ENCODE measurements at places on chromosomes 7 and 10.

DNA sequence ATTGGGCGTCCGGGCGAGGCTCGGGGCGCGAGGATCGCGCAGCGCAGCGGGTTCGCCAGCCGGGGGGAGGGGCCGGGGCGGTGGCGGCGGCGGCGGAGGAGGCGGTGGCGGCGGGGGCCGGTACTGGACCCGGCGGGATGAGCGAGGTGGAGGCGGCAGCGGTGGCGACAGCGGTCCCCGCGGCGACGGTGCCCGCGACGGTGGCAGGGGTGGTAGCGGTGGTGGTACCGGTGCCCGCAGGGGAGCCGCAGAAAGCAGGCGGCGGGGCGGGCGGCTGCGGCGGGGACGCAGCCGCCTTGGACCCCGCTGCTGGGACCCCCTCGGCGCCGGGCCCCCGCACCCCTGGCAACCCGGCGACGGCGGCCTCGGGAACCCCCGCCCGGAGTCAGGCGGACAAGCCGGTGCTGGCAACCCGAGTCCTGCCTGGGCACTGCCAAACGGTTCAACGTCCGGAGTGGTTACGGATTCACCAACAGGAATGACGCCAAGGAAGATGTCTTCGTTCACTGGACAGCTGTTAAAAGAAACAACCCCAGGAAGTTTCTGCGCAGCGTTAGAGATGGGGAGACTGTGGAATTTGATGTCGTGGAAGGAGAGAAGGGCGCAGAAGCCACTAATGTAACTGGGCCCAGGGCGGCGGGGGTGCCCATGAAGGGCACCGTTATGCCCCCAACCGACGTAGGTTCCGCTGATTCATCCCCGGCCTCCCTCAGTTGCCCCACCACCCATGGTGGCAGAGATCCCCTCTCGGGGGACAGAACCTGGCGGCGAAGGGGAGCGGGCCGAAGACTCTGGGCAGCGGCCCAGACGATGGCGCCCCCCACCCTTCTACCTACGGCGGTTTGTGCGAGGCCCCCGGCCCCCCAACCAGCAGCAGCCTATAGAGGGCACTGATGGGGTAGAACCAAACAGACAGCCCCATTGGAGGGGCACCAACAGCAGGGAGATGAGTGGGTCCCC, 100.3 kb upstream of the CPXM2 start:
- DNase-seq: no peak

DNA sequence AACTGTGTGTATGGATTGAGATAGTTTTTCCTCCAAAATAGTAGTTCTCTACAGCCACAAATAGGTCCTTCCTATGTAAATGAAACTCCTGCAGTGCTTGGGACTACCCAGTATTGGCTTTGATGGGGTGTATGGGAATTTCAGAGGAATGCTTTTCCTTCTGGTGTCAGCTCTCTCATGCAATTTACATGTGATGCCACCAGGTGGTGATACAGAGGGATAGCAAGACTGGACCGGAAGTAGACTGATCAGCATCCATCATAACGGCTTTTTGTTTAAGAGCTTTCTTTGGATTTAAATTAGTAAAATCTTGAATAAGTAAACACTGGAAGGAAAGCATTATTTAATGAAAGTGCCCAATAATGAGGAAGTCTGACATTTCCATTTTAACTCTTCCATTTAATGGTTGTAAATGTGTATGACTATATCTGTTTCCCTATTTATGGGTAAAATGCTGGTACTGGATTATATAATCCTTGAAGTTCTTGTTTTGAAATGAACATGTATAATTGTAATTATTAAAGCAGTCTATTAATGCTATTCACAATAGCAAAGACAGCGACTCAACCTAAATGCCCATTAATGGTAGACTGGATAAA, 22.7 kb downstream of the DYNC1I1 start:
- no peak for DNase-seq

DNA sequence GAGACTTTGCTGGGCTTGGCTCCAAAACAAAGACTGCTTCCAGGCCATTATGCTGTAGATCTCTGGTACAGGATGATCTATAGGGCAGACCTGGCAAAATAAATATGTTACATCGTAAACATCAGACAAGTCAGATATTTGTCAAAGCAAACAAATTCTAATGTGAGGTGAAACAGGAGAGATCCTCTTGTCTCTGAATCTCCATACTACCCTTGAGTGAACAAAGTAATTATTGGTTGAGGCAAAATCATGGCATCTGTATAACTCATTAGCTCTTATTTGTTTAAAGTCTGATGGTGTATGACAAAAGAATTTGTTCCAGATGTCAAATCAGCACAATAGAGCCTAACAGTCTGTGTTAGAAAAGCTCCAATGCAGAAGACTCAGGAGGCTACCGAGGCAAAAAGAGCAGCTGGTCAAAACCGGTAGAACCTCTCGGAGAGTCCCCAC, 1291.5 kb downstream of the TYW1 start:
- no peak for DNase-seq

- no peak for DNase-seq
Observed at GRCh38 chr7:75652788-75653187, 86.0 kb downstream of the HIP1 start.

DNA sequence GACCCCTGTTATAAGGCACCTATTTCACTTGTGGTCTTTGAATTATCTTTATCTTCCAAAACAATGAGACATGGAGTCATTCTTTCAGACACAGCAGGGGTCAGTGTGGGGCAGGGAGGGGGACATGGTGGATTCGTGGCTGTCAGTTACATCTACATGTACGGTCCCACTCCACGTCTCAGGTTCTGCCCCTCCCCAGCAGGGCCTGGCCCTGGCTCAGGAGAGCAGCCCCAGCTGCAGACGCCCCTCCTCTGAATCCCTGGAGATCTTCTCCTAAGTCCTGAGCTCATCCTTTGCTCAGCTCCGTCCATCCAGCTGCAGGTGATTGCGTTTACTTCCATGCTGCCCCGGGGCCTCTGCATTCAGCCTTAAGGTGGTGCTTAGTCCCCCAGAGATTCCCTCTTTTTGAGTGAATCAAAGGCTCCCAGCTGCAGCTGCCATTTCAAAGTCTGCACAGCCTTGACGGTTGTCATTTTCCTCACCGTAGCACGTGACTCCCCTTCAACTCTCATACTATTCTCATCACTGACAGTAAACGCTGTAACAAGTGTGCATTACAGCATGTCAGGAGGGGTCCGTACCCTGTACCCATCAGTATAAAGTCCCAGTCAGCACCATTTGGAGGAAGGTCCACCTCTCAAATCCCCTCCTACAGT, 113.4 kb upstream of the TCERG1L start:
- no peak for DNase-seq

GRCh38 chr10:95706990-95707389, 13.3 kb upstream of the TCTN3 start:
- no peak for DNase-seq

- no peak for DNase-seq
Observed at GRCh38 chr10:43699516-43699915, 50.8 kb upstream of the ZNF32 start.

DNA sequence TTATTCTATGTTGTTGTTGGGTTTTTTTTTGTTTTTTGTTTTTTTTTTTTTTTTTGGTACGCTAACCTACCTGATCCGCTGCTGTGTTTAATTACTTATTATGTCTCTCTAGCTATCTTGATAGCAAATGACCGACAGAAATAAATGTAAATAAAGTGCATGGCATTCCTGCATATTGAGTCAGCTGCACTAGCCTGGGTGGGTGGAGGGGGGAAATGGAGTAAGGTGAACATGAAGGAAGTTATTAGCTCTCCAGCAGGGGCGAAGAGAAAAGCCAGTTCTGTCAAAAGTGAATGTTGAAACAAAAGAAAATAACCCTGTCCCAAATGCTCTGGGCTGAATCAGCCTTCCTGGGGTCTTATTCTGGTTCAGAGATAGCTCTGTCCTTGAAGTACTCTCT, 210.7 kb upstream of the MDFIC start:
- DNase-seq: no peak

DNA sequence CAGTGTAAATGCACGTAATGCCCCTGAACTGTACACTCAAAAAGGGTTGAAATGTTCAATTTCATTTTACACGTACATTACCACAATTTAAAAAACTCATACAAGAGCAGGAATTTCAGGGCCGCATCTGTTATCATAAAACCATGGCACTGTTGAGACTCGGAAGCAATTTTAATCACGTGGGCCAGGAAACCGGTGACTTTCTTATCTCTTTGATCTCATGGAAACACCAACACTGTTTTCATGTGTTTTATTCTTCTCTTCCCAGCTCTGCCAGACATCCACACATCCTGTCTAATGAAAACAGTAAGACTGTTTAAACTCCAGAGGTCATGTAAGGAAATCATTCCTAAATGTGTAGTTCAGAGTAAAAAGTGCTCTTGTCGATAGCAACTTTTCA, 35.9 kb downstream of the PTPRE start:
- no peak for DNase-seq

DNA sequence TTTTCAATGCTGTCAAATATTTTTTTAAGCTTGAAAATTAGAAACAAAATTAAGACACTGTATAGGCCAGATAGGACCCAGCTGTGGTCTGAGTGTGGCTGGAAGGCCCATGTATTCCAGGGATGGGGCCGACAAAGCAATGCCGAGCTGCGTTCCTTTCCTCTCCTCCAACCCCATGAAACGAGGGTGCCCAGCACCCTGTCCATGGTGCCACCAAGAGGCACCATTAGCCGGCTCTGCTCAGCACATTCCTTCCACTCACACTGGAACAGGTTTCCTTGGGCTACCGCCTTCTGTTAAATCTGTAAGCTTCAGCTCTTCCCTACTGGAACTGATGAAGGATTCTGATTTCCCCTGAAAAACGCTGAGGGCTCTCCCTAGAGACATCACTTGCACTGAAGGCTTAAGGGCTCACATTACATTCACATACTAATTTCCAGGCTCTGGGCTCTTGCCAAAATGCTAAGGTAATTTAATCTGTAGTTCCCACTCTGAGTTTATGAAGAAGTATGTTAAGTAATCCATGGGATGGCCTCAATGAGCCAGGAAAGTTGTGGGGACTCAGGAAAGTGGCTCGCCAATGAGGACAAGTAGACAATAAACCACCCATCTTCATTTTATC, 73.7 kb upstream of the CAMK2B start:
- DNase-seq: no peak

- DNase-seq: no peak
Observed at GRCh38 chr10:62506371-62506770, 132.2 kb downstream of the ZNF365 start.

DNA sequence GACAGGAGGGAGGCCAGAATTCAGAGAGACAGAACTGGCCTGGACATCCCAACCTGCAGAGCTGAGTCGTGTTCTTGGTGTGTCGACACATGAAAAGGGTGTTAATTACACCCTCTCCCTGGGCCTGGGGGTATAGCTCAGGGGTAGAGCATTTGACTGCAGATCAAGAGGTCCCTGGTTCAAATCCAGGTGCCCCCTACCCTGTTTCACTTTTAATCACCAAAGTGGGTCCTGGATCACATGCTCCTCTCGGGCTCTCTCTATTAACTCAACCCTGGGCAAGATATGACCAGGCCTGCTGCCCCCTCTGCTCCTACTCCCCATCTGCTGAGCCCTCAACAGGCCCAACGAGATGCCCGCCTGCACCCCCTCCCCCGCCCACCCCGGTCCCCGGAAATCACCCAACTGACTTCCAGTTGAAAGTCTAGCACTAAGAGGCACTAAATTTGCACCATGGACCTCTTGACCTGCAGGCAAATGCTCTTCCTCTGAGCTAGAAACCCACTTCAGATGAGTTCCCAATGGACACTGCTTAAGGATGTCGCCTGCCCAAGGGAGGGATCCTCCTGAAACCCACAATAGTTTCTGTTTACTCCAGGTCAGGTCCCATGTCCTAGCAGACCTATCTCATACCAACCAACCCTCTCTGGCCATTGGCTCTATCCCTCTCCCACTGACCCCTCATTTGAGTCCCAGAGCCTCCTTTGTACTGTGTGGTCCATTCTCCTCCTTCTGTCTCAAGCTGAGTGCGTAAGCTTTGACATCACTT, 137.6 kb downstream of the ZNF467 start:
- no peak for DNase-seq

GRCh38 chr7:15853832-15854470, 167.5 kb upstream of the MEOX2 start:
- no peak for DNase-seq

DNA sequence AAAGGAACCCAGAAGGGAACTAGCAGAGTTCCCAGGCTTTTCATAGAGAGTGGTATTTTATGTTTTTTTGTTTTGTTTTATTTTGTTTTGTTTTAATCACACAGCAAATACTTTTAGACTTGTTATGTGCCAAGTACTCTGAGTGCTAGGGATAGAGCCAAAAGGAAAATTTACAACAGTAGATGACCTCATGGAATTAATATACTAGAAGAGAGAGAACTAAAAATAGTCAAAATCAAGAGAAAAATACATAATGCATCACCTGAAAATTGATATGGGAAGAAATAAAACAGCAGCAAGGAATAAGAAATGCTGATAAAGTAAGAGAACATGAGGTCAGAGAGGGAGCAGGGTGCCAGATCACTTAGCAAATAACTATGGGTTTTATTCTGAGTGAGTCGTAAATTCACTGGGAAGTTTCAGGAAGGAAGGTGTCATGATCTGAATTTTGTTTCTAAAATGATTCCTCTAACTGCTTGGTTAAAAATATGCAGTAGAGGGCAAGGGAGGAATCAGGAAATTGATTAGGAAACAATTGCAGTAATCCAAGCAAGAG, 351.0 kb downstream of the ANKRD7 start:
- no peak for DNase-seq

- no peak for DNase-seq
Observed at GRCh38 chr7:107180378-107180777, 11.6 kb downstream of the HBP1 start.

GRCh38 chr7:27435461-27435860, 192.9 kb downstream of the EVX1 start:
- DNase-seq: no peak

Measured in activated naive CD4-positive, alpha-beta T cell treated with anti-CD3 and anti-CD28 coated beads, Interleukin-2, amount 10 ng/mL, durations not matched to agents 7 days and 5 days (primary cell).